ENCODE measurements at places on chromosomes 1 and 21. TPM values are rescaled to one million over a fixed set of nuclear protein-coding genes. Genes with fewer than 3 reads are reported as not detected.

Gene PRAMEF4
- not detected for total RNA-seq

Gene NTPCR
- total RNA-seq = 53.0 TPM

GRCh38 chr1:172699111-172699510, 40.2 kb downstream of the FASLG start:
- peak; percentile 82 for ATAC-seq

DNA sequence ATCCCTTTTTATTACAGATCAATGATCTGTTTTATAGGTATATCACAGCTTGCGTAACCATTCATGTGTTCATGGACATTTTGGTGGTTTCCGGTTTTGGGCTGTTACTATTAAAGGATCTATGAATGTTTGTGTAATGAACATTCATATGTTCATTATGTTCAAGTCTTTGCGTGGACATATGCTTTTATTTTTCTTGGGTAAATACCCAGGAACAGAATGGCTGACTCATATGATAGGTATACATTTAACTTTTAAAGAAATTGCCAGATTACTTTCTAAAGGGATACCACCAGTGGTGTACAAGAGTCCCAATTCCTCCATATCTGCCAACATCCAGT, 73.7 kb downstream of the SPATA46 start:
- no peak for ATAC-seq

GRCh38 chr1:235511470-235512240, 7.4 kb upstream of the B3GALNT2 start:
- no peak for ATAC-seq

GRCh38 chr1:197776351-197777105, 1.2 kb upstream of the DENND1B start:
- peak; percentile 82 for ATAC-seq
